ENCODE measurements at places on chromosomes 4 and X.

GRCh38 chr4:78414116-78414515, 137.5 kb upstream of the ANXA3 start:
- DNase-seq = peak; percentile 43

GRCh38 chr4:168803732-168804131, 206.3 kb downstream of the CBR4 start:
- DNase-seq = peak; percentile 90

DNA sequence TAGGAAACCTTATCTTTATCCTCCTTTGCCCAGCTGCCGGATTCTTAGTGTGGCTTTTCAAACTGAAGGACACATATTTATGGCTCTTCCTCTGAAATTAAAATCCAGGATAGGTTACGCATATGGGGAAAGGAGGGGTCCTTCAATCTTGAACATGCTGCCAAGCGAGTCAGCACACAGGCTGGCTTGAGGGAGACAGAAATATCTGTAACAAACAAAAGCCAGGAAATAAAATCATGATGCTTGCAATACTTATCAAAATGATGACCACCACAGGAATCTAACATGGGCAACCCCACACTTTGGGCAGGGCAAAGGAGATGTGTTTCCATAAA, 196.4 kb upstream of the LDB2 start:
- peak; percentile 60 for DNase-seq

GRCh38 chr4:173424899-173425805, 26.2 kb upstream of the SCRG1 start:
- peak; percentile 89 for DNase-seq

DNA sequence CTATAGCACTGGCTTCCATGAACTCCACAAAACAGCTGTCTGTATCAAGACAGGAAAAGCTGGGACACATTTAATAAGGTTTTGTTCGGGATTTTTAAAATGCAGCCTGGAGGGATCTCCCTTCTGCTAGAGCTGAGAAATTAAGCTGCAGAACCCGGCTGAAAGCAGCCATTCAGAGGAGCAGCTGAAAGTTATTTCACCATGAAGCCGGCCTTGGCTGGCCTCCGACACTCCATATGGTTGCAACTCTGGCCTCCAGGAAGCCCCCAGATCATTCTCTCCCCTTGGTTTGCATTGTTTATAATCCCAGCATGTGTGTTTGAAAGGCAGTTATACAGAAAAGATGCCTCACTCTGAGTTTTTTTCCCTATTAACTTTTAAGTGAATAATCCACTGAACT, 239.4 kb downstream of the SPATA18 start:
- no peak for DNase-seq

GRCh38 chr4:75229806-75230570, 284.2 kb downstream of the RCHY1 start:
- peak; percentile 3 for DNase-seq

DNA sequence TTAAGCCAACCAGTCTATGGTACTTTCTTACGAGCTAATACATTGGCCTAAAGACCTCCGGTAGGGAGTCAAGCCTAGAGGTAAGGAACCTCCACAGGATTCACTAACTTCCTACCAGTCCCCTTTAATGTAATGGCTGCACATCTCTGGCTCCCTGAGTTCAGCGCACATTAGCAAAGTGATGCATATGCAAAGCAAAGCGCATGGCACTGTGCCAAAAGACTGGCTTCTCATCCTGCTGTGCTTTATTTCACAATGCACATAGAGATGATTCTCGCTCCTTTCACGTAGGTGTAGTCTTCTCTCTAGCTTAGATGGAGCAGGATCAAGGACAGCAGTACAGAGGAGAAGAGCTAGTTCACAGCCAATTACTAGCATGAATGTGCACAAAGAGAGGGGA, 14.6 kb upstream of the CLTRN start:
- DNase-seq = peak; percentile 10

DNA sequence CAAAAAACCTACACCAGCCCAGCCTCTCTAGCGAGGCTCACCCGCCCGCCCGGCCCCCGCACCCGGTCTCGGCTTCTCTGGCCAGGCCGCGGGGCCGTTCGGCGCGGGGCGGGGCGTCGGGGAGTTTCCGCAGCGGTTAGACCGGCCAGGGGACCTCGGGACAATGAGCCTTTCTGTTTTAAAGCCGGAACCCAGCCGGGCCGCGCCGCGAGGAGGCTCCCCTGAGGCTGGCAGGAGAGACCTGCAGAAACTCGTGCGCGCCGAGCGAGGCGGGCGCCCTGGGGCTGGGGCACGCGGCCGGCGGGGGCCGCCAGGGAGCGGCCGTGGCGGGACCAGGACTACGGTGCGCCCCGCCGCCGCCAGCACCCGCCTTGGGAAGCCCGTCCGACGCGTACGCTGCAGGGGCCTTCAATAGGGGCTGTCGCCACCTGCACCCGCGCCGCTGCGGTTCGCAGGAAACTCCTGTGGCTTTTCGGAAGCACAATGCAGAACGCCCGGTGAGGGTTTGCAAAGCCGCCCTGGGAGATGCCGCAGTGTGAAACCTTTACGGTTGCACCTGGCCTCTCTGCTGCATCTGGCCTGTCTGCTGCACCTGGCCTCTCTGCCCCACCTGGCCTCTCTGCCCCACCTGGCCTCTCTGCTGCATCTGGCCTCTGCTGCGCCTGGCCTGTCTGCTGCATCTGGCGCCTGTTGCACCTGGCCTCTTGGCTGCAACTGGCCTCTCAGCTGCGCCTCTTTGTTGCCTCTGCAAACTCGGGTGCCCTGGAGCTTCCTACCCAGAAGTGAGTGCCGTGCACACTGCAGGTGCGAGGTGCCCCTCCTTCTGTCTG, 63.9 kb downstream of the TRAPPC11 start:
- peak; percentile 28 for DNase-seq

- peak; percentile 90 for DNase-seq
Measured at GRCh38 chrX:9530848-9531274, 66.0 kb downstream of the TBL1X start.

DNA sequence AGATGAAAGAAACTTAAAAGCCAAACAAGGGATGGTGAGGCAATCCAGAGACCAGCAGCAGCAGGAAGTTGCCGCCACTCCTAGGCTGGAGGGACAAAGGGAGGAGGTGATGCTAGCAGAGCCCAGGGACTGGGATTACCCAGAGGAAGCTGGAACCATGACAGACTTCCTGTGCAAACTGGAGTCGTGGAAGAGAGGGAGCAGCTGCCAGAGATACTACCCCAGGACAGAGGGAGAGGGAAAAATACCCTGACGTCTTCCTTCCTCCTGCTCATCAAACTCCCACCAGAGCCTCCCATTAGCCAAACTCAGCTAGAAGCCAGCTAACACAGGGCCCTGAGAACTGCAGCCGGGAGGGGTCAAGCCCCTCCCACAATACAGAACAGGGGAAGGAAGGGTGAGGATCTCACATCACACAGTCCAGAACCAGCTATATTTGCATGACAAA, 101.2 kb upstream of the KLF3 start:
- DNase-seq = peak; percentile 48

GRCh38 chr4:184355111-184355604, 119.2 kb downstream of the IRF2 start:
- peak; percentile 92 for DNase-seq

GRCh38 chr4:47819178-47819577, 18.7 kb downstream of the CORIN start:
- DNase-seq = no peak

GRCh38 chr4:55561889-55562288, 15.2 kb upstream of the CLOCK start:
- DNase-seq = no peak

GRCh38 chr4:119693126-119693525, 64.5 kb upstream of the PDE5A start:
- DNase-seq = no peak

GRCh38 chrX:103781062-103781402, 4.4 kb downstream of the PLP1 start:
- no peak for DNase-seq

DNA sequence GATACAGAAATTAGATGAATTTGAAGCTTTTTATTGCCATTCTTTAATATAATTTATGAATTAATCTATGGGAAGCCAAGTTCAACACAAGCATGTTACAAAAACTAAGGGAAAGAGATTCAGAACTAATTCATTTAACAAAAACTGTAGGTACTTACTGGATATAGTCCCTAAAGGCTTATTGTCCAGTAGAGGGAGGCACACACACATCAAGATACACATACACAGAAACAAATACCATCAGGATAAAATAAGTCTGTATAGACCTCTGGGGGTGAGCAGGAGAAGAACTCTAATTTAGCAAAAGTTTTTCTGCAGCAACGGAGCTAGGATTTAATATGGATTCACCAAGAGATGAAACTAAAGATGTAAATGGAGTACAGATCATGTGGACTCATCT, 83.0 kb upstream of the IL13RA1 start:
- peak; percentile 34 for DNase-seq

GRCh38 chr4:33831442-33832066, 2412.8 kb downstream of the ARAP2 start:
- DNase-seq = peak; percentile 82

DNA sequence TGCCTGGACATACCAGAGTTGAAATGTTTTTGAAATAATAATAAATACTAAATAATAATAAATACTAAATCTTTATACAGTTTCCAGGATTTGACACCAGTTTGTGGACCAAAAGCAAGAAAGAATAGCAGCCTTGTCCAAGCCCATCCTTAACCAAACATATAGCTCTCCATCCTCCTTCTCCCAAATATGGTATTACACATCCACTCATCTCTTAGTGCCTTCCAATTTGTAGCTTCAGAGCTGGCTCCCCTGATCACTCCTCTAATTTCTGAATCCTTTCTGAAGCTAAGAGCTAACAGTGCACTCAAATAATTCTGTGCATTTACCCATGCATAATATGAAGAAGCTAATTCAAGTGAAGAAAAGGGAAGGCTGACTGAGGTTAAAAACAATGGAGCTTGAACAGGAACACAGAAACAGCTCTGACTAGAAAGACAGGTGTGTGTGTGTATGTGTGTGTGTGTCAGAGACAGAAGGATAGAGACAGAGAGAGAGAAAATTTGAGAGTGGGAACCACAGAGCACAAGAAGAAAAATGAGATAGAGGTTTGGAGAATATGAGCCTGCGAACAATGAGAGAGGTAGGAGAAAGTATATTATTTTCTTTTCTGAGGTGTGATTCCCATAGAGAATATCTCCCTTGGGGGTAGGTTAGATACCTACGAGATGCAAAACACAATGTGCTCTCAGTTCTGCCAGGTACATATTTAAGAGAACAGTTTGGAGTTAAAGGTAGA, 123.5 kb downstream of the CAMK2D start:
- no peak for DNase-seq

DNA sequence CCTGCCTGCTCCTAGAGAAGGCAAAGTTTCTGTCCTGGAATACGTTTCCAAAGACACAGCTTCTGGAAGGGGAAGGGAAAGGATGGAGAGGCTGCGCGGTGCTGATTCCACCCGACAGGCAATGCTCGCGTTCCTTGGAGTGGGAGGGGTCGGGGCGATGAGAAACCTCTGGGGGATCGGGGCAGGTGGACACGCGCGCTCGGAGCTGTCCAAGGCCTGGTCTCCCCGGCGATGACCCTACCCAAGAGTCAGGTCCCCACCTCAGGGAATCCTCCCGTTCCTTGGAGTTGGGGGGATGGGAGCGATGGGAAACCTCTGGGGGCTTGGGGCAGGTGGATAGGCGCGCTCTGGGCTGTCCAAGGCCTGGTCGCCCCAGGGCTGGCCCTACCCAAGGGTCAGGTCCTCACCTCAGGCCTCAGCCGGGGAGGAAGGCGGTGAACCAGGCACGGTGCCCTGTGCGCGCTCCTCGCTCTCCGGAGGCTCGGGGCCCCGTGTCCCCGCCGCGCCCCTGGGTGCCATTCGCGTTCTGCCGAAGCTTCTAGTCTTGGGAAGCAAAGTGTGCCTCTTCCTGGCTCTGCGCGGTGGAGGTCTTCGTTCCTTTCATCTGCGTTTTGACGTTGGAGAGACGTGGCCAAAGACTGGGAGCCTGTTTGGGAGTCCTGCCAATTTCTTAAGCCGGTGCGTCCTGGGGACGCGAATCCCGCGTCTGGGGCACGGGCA, 10.6 kb upstream of the SHOX start:
- DNase-seq = no peak

DNA sequence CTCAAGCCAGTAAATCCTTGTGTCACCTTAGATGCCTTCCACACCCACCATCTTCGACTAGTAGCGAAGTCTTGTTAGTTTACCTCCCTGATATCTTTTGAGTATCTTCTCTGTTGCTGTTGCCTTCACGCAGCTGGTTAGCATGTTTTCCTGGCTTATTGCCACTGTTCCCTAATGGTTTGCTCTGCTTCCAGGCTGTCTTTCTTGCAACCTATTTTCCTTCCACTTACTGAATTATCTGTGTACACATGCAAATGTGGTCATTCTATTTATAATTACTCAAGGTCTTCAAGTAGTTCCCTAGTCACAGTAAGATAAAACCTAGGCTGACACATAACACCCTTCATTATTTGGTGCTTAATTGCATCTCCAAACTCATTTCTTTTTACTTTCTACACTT, 89.5 kb downstream of the UGT8 start:
- DNase-seq = no peak

- peak; percentile 31 for DNase-seq
Measured at GRCh38 chr4:102390438-102390837, 45.2 kb upstream of the SLC39A8 start.

DNA sequence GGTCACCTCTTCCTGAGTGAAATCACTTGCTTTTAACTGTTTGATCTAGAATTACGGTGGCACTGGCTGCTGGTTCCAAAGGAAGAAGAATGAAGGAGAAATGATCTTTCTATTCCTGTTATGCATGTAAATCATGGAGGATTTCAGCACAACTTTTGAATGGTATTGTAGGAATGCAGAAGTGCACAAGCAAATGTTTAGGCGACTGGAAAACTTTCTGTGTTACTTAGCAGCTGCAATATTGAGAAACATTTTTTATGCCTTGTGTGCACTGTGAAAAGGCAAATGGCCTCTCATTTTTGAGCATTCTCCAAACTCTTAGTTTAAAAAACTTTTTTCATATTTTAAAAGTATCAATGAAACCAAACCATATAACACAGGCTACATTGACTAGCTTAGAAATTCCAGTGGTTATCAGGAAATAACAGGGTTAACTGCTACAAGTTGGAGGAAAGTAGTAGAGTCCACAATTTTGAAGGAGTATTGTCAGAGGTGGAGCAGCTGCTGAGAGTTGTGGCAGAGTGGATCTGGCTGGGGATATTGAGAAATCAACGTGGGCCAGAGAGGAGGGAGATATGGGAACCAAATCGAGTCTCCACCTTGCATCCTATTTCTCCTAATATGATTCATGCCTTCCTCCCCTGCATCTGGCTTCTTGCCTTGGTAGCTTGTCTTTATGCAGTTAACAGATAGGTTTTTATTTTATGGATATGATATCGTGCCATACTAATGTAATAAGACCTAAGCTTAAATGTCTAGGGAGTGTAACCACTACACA, 32.0 kb upstream of the FHL1 start:
- DNase-seq = peak; percentile 52

DNA sequence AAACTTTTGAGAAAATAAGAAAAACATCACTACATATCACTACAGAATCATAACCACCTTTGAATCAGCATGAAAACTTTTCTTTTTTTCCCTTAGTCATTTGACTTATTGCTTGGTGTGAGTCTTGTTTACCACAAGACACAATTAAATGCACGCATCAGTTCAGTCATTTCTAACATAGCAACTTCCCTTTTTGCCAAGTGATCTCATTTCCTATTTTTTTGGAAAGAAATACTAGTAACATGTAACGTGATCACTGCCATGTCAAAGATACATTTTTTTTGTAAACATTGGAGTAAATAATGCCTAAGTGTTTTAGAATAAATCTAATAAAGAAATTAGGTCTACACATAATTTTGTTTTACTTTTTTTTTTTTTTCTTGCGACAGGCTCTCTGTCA, 5.1 kb upstream of the CXCL8 start:
- DNase-seq = peak; percentile 76
